Hair follicular keratinocyte (primary cell): ENCODE measurements at places on chromosomes 5 and 9. TPM values are rescaled to one million over a fixed set of nuclear protein-coding genes. Genes with fewer than 3 reads are reported as not detected.

Gene HMHB1
- total RNA-seq, result not detected in 2 replicates

Gene PCA3
- total RNA-seq, result not detected in 2 replicates

Gene MAMDC2
- total RNA-seq, result 2.2 and 7.7 TPM in 2 replicates

Gene RBM18
- 7.9 and 8.9 TPM in 2 replicates for total RNA-seq
